Hippocampal formation (tissue), 2 donors: ENCODE measurements at places on chromosomes 4 and X.

GRCh38 chr4:181966104-181966551, 277.1 kb upstream of the TENM3 start:
- no peak for DNase-seq

DNA sequence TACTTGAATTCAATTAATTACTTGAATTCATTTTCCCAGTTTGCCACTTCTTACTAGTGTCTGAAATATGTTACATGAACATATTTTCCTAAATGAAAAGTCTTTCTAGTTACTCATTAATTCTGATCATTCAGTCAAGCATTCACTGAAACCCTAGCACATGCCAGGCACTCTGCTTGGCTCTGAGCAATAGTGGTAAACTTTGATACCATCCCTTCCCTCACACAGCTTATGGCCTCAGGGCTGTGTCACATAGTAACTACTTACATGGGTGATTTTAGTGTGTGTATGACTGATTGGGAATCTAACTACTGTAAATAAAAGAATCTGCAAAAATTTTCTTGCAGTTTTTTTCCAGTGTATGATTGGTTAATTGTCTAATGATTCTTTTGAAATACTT, 32.7 kb downstream of the METAP1 start:
- DNase-seq = no peak

DNA sequence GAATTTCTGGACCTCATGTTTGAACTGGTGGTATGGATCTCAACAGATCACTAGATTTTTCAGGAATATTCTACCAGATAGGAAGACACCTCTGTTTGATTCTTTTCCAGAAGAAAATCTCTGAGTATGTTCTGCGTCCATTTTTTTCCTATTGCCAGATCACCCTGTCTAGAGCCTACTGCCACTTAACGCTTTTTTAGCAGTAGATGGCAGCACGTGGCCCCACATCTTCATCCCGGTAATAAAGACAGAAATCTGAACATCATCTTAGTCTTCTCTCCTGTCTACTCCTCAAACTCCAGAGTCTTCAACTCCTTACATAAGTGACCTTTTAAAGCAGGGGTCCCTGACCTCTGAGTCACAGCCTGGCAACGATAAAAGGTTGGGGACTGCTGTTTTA, 184.7 kb downstream of the TMA16 start:
- peak; percentile 7 for DNase-seq

DNA sequence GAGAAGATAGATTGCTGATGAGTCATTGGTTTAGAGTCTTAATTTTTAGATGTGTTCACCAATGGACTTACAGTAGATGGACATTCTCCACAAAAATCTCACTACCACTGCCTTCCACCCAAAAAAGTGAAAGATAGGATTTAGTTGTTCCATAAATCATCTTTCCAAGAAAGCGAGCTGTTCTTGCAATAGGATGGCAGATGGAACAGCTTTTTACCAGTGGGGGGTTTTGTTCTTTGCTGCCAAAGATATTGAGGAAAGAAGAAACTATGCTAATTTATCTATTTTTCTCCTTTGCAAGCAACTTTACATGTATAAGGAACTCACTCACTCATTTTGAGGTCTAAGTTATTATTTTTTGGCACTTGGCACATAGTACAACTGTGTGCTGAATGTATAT, 109.5 kb downstream of the ADGRL3 start:
- no peak for DNase-seq

GRCh38 chr4:184748251-184748652, 14.4 kb upstream of the CENPU start:
- DNase-seq = no peak

GRCh38 chr4:115430024-115430423, 316.6 kb upstream of the NDST4 start:
- no peak for DNase-seq

- DNase-seq = no peak
These were observed 11.5 kb downstream of the PRDM8 start for GRCh38 chr4:80208610-80209339.

DNA sequence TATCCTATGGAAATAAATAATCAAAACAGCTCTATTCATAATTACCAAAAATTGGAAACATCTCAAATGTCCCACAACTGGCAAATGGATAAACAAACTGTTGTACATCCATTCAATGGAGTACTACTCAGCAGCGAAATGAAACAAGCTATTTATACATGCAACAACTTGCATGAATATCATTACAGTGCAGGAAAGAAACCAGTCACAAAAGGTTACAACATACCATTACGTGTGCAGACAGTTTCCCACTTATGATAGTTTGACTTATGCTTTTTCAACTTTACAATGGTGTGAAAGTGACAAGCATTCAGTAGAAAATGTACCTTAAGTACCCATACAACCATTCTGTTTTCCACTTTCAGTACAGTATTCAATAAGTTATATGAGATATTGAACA, 82.3 kb downstream of the NEK1 start:
- no peak for DNase-seq

- DNase-seq = no peak
These were observed 94.4 kb upstream of the HPGD start for GRCh38 chr4:174616661-174617060.

- no peak for DNase-seq
These were observed 29.3 kb upstream of the BCOR start for GRCh38 chrX:40127052-40127451.

GRCh38 chr4:55483315-55483714, 63.4 kb downstream of the CLOCK start:
- DNase-seq = no peak

DNA sequence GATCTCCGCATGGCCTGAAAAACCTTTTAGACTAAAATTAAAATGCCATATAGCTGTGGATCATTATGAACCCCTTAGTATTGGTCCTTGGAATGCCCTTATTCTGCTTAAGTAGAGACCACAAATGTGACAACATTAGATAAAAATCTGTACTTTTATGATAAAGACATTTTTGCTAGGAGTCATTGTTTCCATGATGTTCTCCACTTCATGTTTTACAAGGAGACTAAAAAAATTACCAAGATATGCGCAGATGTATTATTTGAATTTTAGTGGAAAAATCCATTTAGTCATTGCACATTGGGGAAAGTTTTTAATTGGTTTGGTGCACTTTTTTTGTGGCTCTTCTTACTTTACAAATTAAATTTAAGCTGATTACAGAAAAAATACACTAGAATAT, 85.1 kb upstream of the HPRT1 start:
- DNase-seq = no peak

GRCh38 chr4:30943356-30943755, 223.2 kb downstream of the PCDH7 start:
- DNase-seq = no peak

GRCh38 chrX:144730471-144730870, 516.8 kb upstream of the SPANXN1 start:
- DNase-seq = no peak

- no peak for DNase-seq
These were observed 5.0 kb upstream of the TSPAN5 start for GRCh38 chr4:98663226-98664006.

- DNase-seq = no peak
These were observed 224.4 kb upstream of the GALNTL6 start for GRCh38 chr4:171588764-171589163.

GRCh38 chrX:1581132-1581531, 10.3 kb upstream of the AKAP17A start:
- DNase-seq = no peak

DNA sequence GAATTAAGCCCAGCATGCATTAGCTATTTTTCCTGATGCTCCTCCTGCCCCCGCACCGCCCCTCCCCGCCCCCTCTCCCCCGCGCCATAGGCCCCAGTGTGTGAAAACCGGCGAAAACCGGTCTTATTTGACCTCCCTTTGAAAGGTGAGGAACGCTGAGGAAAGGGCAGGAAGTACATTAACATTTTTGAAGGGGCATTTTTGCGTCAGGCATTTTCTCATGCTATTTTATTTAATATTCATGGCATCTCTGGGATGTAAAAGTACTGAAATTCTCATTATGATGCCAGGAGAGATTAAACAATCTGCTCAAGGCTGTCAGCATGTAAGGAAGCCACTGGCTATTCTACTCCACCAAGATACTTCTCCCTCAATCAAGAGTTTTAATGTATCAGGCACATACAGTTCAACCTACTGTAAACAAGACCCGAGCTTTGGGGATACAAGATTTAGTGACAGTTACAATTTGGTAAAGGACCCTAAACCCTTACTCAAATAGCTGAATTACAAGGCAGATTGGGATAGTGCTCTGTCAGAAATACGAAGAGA, 1.2 kb upstream of the NMU start:
- no peak for DNase-seq

- no peak for DNase-seq
These were observed 685 bp upstream of the NDNF start for GRCh38 chr4:121073004-121073435.

GRCh38 chr4:164197556-164197955, 556.4 kb upstream of the SMIM31 start:
- no peak for DNase-seq

DNA sequence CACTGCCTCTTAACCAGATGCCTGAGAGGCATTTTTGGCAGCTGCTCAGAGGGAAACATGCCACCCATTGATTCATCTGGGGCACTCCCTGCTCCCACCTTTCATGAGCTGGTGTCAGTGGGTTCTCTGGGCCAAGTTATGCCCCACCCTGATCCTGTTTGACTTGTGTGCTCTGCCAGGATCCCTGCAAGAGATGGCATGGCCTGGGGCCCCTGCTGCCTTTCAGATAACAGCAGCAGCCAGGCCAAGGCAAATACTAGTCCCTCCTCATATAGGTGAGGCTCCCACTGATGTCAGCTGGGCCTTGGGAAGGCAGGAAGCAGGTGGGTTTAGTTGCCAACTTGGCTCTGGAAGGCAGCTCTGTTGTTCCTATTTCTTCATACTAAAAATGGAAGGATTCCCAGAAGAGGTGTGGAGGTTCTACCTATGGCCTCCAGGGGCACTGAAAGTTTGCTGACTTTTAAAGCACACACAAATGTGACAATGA, 192.9 kb upstream of the RBPJ start:
- DNase-seq = no peak

DNA sequence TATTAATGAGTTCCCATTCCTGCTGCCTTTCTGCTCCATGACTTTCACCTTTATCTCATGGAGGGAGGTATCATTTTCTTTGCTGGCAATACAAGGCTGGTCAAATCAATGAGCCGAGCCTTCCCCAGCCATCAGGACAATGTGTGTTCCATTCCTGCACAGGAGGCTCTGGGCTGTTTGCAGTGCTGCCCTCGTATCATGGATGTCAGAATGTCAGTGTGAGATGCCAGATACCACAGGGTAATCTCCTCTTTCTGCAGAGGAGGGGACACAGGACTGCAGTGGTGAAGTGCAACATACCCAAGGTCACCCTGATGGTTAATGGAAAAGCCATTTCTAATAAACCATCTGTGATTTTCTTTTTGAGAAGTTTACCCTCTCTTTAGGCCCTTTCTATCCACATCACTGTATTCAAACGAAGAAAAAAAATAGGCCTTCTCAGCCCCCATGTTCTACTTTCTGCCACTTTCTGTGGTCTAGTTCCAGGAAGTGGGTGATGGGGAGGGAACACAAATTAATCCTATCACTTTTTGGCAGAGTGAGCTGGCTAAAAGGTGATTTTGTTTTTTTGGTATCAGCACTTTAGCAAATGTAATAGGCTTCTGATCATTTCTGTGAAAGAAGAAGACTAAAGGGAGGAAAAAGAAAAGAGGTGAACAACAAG, 490.2 kb upstream of the BOD1L1 start:
- DNase-seq = no peak

GRCh38 chr4:16016536-16016935, 53.6 kb upstream of the FGFBP2 start:
- no peak for DNase-seq

DNA sequence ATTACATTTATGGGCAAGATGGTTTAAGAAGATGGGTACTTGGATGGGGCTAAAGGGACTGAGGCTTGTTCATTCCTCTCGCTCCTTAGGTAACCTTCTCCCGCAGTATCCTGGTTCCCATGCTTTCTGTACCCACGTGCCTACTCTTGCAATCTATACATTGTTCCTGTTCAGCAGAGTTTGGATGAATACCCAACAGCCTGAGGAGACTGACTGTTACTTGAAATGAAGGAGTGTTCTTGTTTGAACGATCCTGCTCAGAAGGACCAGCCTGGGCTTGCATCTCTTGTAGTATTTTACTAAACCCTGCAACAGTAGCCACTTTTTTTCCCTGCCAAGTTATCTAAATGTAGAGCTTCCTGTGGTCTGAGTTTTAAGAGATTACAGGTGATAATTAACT, 33.7 kb upstream of the ADH6 start:
- DNase-seq = no peak

DNA sequence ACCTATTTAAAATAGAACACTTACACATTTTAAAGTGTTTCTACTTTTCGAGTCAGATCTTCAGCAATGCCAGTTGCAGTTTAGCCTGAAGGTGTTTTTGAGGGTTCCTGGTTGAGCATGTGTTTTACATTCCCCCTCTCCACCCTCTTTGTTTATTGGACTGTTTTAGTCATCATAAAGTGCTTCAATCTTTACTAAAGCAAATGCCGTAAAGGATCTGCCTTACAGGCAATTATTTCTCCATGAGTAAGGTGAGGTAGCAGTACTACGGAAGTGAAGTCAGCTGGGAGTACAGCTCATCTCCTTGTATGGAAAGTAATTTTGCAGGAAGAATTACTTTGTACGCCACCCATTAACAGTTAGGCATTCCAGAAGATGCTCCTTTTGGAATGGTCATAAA, 36.9 kb downstream of the PDLIM5 start:
- no peak for DNase-seq

DNA sequence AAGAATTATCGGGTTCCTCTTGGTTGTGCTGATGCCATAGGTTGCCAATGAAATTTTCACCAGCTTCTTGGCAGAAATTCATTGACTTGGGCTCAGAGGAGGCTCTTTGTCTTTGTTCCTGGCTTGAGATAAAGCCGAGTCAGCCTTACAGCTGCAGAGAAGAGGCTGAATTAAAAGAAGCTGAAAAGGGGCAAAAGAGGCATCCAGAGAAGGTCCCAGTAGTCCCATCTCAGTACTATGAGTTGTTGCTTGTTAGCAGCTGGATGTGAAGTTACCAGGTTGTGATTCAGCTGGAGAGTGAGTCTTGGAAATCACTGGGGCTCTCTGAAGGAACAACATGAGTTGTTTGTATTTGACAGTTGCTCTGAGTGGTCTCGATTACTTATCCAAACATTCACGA, 59.7 kb downstream of the SMAD1 start:
- DNase-seq = no peak

DNA sequence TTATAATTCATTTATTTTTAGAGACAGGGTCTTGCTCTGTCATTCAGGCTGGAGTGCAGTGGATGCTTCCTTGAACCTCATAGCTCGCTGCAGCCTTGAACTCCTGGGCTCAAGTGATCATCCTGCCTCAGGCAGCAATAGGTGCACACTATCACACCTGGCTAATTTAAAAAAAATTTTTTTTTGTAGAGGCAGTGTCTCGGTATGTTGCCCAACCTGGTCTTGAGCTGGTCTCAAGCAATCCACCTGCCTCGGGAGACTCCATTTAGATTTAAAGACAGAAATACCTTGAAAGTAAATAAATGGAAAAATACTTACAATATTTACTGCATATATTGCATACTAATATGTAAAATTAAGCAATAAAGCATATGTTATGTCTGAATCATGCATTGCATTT, 40.3 kb upstream of the MAB21L2 start:
- no peak for DNase-seq

- no peak for DNase-seq
These were observed 79.8 kb downstream of the JADE3 start for GRCh38 chrX:46992070-46992469.

- DNase-seq = no peak
These were observed 517.5 kb downstream of the MID1IP1 start for GRCh38 chrX:39318506-39319343.
